AG20443 (cell line): ENCODE measurements at places on chromosomes 4 and X.

DNA sequence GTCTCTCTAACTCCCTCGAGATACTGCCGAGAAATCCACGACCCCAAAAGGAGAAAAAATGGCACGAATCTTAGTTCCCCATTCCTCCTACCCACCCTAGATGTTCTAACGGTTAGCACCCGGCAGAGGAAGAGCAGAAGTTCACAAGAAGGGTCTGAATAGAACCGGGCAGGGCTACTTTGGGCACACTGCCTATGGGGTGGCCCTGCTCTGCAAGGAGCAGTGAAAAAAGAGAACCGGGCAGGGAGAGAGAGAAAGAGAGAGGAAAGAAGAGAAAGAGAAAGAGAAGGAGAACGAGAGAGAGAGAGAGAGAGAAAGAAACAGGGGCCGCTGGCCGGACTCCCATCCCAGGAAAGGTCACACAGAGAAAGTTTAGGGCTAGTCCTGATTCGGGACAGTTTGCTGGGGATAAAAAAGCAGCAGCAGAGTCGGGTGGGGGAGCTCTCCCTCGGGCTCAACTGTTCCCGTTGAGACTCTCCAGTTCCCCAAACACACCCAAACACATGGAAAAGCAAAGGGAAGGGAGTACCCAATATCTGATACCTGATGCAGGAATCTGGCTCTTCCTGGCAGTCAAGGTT lies 468 bp downstream of the GLA start:
- DNase-seq, result no peak

DNA sequence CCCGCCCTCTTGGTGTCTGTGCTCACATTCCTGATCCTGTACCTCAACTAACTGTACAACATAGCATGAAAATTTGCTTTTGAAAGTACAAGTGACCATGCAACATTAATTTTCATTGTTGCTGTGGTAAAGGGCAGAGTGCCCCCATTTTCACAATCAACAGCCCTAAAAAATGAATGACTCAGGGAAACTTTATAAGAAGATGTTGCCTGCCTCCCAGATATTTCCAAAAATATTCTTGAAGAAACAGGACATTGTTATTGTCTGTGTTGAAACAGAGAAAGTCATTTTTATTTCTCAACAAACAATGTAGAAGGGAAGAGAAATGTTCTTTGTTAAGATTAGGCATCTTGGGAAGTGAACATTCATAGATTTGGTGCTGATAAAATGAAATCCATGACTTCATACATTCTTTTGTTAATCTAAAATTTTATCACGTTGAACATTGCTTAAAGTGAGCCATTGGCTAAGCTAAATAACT lies 113.9 kb upstream of the ANXA3 start:
- DNase-seq, result peak; percentile 34

- no peak for DNase-seq
Observed at GRCh38 chrX:43853225-43853828, 28.9 kb downstream of the MAOB start.

- no peak for DNase-seq
Observed at GRCh38 chrX:153648358-153649177, 1.6 kb downstream of the DUSP9 start.

GRCh38 chr4:164134388-164134787 lies 619.5 kb upstream of the SMIM31 start:
- no peak for DNase-seq

GRCh38 chrX:77436682-77437081 lies 10.5 kb upstream of the FGF16 start:
- DNase-seq, result no peak

DNA sequence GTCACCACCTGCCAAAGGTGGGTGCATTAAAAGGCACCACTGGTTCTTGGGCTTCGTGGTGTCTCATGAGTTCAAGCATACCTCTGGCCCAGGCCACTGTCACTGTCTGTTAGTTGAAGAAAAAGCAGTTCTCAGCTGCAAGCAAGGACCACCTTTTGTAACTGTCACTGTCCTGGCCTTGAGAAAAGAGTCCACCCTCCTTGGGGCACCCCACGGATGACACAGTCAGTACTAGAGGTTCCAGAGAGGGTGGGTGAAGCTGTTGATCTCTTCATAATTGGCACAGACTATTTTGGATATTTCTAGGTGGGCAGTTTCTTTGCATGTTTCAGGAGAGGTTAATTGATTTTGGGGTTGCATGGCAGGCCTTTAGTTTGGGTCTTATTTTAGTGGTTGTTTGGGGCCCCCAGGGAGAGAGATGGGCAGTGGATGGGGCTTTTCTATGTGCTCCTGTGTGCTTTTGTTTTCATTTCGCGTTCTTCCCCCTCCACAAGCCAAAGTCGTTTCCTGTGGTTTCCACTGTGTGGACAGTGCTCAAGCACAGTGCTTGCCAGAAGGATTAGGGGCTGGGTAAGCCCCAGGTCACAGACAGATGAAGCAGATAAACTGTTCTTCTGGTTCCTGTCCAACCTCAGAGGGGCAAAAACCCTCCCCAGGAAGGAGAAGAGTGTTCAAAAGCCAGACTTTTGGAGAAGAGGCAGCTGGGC lies 156.2 kb upstream of the PPP1R2C start:
- DNase-seq, result no peak

DNA sequence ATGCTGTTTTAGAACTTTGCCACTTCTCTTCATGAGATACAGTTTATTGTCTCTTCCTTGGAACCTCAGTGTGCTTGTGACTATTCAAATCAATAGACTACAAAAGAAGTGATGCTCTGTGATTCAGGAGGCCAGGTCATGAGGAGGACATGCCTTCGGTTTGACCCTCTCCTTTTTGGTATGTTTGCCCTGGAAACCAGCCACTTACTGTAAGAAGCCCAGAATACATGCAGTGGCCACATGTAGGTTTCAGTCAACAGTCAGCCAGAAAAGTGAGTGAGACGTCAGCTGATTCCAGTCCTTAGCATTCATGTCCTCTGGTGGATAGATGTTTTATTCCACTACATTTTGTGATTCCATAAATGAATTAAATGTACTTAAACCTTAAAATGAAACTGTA lies 328.7 kb downstream of the PCDH18 start:
- DNase-seq, result peak; percentile 63

GRCh38 chr4:48877827-48878535 lies 28.6 kb downstream of the OCIAD2 start:
- no peak for DNase-seq

GRCh38 chr4:159725571-159725970 lies 622.7 kb downstream of the RAPGEF2 start:
- DNase-seq, result no peak

GRCh38 chrX:129590596-129590995 lies 50.5 kb downstream of the OCRL start:
- DNase-seq, result no peak

DNA sequence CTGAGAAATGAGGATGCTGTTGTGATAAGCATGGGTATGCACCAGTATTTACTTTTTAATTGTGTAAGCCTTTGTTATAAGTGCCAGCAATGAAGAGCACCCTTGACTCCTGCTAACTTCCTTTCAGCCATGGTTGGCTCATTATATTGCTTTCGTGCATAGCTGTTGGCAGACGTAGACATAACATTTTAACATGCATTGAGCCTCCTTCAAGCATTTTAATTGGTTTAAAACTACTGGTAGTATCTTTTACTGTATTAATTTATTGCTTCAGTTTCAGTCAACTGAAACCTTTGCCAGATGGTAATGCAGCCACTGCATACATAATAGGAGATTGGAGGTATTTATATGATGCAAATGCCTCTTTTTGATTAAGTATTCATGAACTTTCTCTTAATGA lies 1285.4 kb downstream of the PCDH18 start:
- DNase-seq, result no peak

DNA sequence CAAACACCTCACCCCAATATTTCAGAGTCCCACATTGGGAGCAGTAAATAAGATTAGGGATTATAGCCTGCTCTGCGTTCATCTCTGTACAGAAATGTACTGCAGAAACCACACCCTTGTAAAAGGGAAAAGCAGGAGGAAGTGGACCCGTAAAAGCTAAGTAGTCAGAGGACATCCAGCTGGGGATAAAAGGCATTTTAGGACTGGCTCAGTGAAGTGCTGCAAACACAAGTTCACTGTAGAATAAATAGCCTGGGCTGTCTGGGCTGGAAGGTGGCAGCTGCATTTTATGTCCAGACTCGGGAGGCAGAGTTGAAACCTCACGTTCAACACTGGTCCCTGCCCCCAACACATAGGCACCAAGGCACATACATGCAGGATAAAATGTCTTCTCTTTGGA lies 178.7 kb upstream of the FAT1 start:
- DNase-seq, result no peak

GRCh38 chr4:24497221-24497620 lies 87.1 kb downstream of the DHX15 start:
- DNase-seq, result no peak

- DNase-seq, result peak; percentile 50
Observed at GRCh38 chr4:168917138-168917779, 92.8 kb downstream of the CBR4 start.

GRCh38 chrX:137428221-137428661 lies 137.7 kb upstream of the ZIC3 start:
- peak; percentile 24 for DNase-seq

- DNase-seq, result peak; percentile 58
Observed at GRCh38 chr4:147916351-147916750, 184.5 kb downstream of the ARHGAP10 start.

DNA sequence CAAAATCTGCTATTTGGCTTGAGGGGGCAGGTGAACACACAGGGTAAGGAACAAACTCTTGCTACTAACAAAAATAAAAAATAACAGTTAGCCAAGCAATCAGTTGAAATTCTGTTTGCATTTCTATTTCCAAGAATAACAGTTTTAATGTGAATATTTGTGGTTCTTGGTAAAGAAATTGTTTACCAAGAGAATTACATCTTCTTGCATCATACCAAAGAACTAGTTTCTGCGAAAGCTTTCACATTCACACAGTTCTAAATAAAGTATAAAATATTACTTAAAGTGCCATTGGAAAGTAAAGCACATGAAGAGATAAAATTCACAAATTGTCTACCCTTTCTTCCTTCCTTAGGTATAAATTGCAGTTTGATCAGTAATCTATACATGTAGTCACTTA lies 54.4 kb downstream of the KLHL4 start:
- no peak for DNase-seq

DNA sequence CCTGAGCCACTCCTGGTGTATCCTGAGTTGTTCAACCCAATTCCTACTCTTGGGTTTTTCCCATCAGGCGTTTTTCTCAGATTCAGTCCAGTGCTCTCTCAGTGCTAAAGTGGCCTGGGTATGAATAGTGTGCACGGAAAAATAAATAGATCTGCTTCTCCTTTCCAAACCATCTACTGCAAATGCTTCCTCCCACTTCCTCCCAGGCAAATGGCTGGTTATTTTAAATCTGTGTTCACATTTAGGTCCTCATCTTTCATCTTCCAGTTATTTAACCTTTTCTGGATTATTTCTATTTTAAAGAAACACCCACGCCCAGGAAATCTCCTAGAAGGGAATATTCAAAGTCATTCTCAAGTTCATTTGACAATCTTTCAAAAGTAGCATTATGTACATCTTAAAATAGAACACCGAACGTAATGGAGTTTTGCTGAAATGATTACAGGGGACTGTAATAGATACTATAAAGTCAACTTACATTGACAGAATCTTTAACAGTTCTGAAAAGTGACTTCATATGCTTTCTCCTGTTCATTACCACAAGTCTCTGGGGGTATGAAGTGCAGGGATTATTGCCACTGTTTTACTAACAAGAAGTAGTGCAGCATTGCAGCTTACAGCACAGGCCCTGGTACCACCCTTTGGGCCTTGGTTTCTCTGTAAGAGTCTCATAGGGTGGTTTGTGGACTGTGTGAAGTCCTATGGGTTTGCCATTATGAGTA lies 66.3 kb downstream of the MED28 start:
- DNase-seq, result no peak
